ENCODE measurements at places on chromosomes 12 and 14.
A peak's percentile ranks its signal among the peaks of the same experiment; 100 is the strongest.

DNA sequence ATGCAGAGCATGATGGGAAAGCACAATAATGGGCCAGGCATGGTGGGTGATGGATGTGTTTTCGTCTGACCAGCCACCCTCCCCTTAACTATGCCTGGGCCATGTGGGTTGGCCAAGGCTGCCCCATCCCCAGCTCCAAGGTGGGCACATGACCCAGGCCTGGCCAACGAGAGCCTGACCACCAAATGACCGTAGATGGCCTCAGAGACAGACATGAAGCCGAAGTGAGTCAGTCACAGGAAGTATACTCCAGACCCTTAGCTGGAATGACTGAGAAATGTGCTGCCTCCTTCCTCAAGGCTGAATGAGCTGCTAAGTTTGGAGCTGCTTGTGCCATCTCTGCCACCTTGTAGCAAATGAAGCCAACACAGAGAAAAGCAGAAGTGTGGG is 233.6 kb downstream of the BCL11B start:
- no peak for DNase-seq

DNA sequence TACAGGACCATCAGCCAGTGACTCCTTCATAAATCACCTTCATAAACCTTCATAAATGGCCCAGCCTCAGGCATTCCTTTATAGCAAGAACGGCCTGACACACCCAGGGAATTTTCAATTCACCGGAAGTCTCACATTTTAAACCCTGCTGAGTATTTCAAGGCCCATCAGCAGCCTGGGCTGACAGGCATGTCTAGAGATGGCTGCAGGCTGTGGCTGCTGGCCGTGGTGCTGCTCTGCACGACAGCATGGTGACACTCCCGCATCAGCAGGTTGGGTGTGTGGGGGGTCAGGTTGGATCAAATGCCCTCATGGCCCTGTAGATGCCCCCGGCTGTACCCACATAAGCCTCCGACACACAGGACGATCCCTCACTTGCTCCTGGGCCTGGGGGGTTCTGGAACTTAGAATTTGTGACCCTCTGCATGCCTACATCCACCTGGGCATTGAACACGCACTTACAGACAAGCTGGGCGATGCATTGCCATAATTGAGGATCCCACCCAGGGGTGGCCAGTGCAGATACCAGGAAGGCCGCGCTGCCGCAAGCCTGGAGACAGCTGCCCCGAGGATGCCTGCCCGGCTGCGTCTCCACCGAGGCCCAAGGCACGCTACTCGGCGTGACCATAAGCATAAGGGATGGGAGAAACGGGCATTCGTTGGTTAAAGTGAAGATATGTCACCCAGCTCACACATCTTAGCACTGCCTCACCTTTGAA is 124.3 kb downstream of the PIWIL1 start:
- no peak for DNase-seq

- no peak for DNase-seq
Observed at GRCh38 chr14:89630101-89630829, 213.2 kb upstream of the FOXN3 start.

DNA sequence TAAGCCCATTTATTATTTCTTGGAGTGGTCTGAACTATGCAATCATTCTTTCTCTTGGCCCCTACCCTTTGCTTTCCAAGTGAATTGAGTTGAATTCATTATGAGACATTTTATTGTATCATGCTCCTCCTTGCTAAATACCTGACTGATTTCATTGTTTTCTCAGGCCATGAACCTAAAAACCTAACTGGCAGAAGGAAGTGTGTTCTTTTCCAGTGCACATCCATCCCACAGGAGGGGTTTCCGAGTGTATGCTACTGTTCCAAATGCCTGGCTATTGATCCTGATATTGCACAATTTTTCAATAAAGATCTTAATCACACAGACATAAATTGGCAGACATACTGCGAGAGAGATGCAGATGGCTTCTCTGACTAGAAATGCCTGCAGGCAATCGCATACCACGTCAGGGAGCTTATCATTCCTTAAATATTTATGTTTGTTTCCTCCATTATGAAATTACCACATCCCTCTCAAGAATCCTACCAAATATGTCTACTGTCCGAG is 162.2 kb upstream of the EGLN3 start:
- DNase-seq, result peak; percentile 21

- no peak for DNase-seq
Observed at GRCh38 chr12:75239987-75240386, 30.3 kb upstream of the KCNC2 start.

DNA sequence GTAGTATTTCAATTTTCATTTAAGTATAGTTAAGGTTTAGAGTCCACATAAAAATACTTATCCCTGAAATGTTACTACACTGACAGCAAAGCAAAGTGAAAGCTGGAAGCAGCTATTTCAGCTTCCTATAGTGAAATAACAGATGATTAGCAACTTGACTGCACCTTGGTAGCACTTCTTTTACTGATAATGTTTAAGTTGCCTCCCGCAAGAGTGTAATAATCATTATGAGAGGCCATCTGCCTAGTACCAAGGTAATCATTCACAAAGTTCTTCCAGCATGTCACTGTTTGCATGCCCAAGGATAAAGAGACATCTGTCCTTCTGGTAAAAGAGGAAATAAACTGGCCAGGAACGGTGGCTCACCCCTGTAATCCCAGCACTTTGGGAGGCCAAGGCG is 69.8 kb downstream of the LIN7A start:
- no peak for DNase-seq

All from SW480 (cell line).